ENCODE measurements at places on chromosomes 12 and 14. TPM values are rescaled to one million over a fixed set of nuclear protein-coding genes. Genes with fewer than 3 reads are reported as not detected.

CLEC4C gene
- polyA plus RNA-seq: 0.21 TPM

NPFF gene
- polyA plus RNA-seq: not detected

TAS2R8 gene
- polyA plus RNA-seq: not detected

EID3 gene
- 5.3 TPM for polyA plus RNA-seq

MEG3 gene
- polyA plus RNA-seq: 55.0 TPM

EML5 gene
- 2.6 TPM for polyA plus RNA-seq

GUCY2C gene
- 0.43 TPM for polyA plus RNA-seq

NRIP2 gene
- polyA plus RNA-seq: 31.1 TPM

JDP2 gene
- polyA plus RNA-seq: 25.9 TPM

DRAM1 gene
- polyA plus RNA-seq: 16.2 TPM

RNU6-7 gene
- not detected for polyA plus RNA-seq

KRT6C gene
- polyA plus RNA-seq: not detected

KERA gene
- not detected for polyA plus RNA-seq

OR10AD1 gene
- polyA plus RNA-seq: 0.22 TPM

PLD4 gene
- polyA plus RNA-seq: 3.4 TPM

ADAMTS20 gene
- 0.71 TPM for polyA plus RNA-seq

HOXC4 gene
- 55.9 TPM for polyA plus RNA-seq

KRT2 gene
- not detected for polyA plus RNA-seq

LUM gene
- 87.5 TPM for polyA plus RNA-seq

BBS10 gene
- polyA plus RNA-seq: 27.3 TPM

CDC42BPB gene
- 96.1 TPM for polyA plus RNA-seq
